ENCODE measurements at places on chromosomes 6 and 20.

DNA sequence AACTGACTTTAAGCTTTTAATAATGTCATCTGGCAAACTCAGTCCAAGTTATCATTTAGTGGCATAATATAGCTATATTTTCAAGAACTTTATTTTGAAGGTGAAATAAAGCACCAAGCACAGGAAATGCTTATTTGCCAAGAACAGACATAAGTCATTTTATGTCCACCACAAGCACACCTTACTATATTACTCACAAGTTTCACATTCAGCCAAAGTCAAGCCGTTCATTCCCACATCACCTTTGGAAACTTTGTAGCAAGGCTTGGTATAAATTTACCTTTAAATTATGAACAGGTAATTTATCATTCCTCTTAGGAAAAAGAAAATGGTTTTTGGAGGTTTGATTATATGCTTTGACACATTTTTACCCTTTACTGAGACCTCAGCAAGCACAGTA, 236.8 kb upstream of the FKBP1C start:
- no peak for DNase-seq

GRCh38 chr6:128558924-128559323, 38.5 kb upstream of the PTPRK start:
- no peak for DNase-seq

- DNase-seq = no peak
These were observed 85.1 kb downstream of the LYRM4 start for GRCh38 chr6:5175635-5176034.

DNA sequence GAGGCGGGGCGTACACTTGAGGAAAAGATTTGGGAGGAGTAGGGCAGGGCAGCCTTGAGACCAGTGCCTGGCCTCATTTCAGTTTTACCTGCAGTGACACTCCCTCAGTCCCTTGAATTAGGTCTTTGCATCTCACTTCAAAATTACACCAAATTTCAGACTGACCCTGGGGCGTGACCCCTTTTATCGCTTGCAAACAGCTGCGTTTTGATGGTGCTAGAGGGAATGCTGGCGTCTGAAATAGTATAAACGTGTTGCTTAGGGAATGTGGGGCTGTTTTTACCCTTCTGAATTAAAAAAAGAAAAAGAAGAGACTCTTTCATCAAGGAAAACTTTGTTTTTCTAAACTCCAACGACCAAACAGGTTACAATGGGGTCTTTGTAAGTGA, 21.0 kb downstream of the COL9A1 start:
- DNase-seq = no peak

DNA sequence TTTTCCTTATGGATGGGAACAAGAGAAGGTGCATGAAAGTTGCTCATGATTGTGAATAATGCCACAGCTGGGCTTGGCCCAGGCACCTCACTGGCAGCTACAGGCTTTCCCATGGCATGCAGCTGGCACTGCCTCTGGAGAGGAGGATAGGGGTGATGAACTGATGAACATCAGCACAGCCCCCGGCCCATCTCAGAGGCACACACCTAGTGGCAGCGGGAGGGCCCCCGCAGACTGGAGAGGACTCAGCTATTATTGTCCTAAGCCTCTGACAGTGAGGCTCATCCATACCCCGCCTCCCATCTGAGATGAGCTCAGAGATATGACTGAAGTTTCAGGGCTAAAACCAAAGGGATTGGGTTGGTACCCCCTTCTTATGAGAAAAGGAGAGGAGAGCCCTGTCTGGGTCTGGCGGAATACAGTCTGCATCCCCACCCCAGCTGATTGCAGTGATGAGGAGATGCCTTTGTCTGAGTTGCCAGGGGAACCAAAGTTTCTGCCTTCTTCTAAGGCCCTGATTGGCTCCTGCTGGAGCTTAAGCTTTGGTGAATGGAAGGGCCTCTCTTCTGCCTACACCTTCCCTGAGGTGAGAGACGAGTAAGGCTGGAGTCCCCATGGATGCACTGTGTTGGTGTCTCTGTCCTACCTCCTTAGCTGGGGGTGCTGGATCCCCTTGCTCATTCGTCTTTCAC, 27.6 kb upstream of the EPB41L1 start:
- no peak for DNase-seq

GRCh38 chr6:23179994-23180393, 610.6 kb downstream of the HDGFL1 start:
- DNase-seq = no peak

- DNase-seq = peak; percentile 97
These were observed 68.7 kb upstream of the STMND1 start for GRCh38 chr6:17032988-17033634.

DNA sequence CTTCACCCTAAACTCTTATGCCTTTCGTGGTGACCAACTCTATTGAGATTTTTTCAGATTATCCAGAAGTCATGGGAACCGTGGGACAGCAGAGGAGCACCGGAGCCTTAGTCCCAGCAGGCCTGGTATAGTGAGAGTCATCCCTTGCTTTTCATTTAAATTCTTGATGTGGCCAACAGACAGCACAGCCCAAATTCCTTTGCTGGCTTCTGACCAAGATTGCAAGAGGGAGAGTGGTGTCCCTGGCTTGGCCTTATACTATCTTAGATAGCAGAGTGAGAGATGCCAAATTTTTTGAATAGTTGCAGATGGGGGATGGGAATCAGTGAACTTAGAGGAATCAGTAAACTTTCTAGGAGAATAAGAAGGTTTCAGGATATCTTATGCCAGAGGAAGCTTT, 7.8 kb downstream of the STX11 start:
- peak; percentile 55 for DNase-seq

- no peak for DNase-seq
These were observed 699.7 kb upstream of the ID4 start for GRCh38 chr6:19137505-19137904.

DNA sequence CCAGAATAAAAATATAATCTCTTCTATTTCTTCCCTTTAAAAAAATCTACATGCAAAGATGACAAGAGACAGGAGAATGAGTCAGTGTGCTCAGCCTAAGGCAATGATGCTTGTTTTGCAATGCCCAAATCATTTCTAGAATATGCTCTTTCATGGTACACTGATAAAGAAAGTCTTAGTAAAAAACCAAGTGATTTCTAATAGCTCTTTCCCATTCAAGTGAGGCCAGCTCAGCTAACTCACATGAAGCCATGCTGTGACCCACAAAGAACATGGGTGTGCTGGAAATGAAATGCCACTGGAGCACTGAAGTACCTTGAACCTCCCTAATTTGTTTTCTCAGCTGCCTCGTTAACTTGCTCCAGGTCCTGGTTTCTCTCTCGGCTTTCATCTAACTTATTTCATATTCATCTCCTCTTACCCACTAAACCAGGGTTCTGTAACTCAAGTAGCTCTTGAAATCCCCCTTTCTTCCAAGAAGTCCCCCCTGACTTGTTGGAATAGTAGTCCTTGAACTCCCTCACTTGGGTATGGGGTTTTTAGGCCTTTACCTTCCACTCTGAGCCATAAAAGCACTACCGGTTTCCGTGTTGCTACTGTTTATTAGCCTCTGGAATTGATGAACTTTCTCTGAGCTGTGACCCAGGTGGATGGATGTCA, 92.7 kb downstream of the IRF4 start:
- peak; percentile 22 for DNase-seq

- no peak for DNase-seq
These were observed 10.7 kb downstream of the ANKRD6 start for GRCh38 chr6:89443658-89444057.

DNA sequence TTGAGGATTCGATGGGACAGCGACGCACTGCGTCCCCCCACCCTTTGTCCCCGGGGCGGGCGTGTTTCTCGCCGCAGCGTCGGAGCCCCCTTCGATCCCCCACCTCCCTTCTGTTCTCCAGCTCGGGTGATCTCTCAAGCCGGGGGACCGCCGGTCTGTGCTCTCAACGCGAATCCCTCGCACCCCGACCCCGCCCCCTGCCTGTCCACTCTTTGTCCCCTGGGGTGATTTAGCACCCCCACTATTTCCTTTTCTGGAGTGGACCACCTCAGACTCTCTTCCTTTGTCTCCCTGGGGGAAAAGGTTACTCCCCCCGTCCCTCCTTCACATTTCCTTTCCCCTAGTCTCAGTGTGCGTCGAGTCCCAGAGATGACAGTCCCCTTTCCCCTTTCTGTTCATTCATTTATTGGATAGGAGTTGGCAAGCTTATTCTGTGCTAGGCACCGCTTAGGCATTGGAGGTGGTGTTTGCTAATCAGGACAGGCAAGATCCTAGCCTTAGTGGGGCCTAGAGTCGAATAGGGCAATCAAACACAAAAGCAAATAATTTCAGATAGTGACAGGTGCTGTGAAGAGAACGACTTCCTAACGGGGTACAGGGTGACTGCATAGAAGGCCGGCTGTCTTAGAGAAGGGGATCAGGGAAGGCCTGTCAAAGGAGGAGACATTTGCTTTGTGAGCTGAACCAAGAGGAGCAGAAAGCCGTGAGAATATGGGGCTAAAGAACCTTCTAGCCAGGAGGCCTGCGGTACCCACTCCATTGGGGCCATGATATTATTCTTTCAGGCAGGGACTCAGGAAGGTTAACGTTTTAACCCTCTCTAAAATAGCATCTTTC, 741 bp downstream of the PTPN1 start:
- DNase-seq = peak; percentile 49

- DNase-seq = no peak
These were observed 43.8 kb upstream of the AFDN start for GRCh38 chr6:167782698-167783517.

DNA sequence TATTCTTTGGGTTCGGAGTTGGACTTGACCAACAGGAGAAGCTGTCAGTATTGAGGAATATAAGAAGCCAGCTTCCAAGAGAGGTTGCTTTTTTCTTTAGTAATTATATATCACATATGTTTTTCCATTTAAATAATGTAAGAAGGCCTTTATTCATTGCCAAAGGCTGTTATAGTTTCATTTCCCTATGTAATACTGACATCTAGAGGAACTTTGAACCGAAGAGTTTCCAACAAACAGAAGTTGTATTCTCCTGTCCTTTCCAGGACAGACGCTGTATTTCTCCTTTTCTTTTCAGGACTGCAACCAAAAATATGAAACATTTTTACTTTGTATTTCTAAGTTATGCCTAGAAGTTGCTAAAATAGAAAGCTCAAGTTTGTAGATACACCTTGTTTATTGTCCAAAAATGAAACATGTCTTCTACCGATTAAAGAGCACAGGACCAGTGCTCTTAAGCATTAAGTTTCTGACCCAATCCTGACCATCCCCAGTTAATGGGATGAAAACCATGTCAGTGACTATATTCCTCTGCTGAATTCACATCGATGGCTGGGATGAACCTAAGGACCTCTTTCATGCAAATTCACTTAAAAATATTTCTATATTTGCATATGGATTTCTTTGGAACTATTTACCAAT, 55.1 kb downstream of the MYLK4 start:
- peak; percentile 55 for DNase-seq

DNA sequence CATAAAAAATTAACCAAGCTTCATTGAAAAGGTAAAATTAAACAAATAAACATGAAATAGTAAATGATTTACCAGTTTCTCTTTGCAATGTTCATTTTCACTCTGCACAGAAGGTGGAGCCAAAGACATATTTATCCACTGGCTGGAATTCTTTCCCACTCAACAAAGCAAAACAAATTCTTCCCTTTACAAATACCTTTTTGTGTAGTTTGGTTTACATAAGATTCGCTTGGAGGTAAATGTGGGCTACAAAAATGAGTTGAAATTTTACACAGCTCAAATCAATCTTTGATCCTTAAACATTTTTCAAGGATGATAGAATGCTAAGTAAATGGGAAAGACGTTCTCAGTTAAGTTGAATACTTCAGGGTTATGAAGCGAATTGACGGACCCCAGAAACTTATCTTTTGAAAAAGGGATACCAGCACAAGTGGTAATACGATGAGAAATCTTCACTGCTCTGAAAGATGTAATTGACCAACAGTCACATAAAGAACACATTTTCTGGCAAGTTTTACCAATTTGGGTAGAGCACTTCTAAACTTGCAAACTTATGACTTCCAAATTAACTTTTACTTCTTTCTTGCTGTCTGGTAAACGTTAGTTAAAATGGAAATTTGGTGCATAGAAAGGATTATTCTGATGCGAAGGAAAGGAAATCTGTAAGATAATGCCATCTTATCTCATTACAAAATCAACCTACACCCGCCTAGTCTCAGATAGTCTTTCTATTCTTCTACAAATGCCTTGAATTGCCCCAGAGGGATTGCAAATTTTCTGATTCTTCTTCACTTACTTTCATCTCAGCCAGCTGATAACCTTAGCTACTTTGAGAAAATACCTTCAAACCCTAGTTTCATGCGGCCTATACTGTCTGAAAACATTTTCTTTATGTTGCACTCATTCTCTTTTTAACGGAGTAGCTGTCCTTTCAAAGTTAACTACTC, 4.7 kb upstream of the GJA1 start:
- peak; percentile 58 for DNase-seq

DNA sequence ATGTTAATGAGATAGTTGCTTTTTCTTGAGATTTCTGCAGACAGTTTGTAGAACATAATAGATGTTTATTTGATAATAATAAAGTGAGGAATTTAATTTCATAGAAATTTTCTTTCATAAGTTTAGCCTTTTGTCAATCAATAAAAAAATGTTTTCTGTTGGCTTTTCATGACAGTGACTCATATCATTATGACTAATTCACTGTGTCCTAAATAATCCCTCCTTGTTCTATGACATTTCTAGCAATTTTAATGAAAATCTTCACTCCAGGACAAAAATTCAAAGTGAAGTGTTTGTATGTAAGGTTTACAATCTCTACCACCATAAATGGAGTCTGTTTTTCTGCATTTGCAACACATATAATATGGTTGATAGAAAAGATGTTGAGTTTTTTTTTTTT, 109.9 kb downstream of the UTRN start:
- DNase-seq = peak; percentile 54

DNA sequence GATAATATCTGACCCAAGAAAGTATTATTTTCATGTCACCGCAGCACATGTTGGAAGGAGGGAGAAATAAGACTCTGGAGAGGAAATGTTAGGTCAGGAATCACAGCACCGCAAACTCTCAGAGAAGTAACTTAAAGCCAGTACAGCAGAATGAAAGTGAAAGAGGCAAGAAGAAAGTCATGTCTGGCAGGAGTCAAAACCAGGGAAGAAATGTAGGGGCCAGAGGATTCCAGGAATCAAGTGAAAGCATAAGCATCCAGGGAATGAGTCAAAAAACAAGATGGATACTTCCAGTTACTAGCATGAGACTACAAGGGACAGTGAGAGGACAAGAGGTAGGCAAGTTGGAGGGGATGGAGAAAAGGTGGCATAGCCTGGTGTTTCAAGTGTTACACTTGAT, 80.4 kb downstream of the AK9 start:
- DNase-seq = no peak

DNA sequence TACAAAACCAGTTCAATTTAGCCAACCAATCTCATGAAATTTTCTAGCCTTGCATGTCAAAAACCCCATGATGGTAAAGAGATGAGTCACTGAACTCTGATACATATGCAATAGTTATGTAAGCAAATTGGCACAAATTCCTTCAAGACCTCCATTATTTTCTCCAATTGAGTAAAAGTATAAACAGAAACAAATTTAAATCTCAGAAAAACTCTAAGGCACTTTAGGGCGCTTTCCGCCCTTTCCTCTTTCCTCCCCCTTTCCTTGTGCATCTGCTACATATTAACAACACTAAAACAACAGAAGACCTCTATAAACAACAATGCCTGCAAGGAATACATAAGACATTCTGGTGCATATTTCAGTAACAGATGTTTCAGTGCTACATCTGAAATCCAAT, 48.5 kb downstream of the KIF13A start:
- DNase-seq = peak; percentile 72
